ENCODE measurements at places on chromosomes 11 and 22. TPM values are rescaled to one million over a fixed set of nuclear protein-coding genes. Genes with fewer than 3 reads are reported as not detected.

The TP53AIP1 gene
- polyA plus RNA-seq: 0.05 TPM

The MPZL2 gene
- 6.2 TPM for polyA plus RNA-seq

- no peak for DNase-seq
- no peaks in the 10 kb centered on the region for H3K27me3 ChIP-seq
- no peak overlapping the region for H3K27ac ChIP-seq
These were observed 2.2 kb downstream of the TANGO2 start for GRCh38 chr22:20022978-20023613.

DNA sequence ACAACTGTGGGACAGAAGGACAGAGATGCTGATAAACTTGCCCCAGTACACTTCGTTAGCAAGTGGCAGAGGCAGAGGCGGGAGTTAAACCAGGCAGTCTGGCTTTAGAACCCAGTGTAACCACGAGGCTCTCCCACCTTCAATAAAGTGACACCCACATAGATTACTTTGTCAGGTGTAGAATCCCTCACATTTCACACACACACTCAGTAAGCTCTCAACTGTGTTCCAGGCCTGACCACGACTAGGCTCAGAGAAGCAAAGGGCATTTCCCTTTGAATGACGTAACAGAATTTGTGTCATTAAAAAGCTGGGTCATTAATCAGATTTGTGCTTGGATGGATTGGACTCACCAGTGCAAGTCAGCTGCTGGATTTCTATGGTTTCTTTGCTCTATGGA lies 118.3 kb upstream of the RCN1 start:
- peaks cover 8% of the 10 kb centered on the region for H3K4me1 ChIP-seq
- DNase-seq: no peak
- H3K27me3 ChIP-seq: no peaks in the 10 kb centered on the region

DNA sequence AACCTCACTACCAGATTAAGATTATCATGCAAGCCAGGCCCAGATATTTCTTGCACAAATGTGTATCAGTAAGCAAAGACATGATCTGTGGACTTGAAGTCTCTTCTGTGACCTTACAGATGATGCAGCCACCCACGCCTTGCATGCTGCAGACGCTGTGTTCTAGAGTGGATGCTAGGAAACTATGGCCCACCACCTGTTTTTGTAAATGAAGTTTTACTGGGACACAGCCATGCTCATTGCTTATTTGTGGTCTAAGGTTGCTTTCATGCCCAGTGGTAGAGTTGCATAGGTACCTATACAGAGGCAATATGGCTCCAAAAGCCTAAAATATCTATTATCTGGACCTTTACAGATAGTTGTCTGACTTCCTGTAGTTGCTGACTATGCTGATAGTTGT lies 47.5 kb upstream of the SORL1-AS1 start:
- no peaks in the 10 kb centered on the region for H3K4me1 ChIP-seq
- H3K36me3 ChIP-seq: peaks cover 2% of the 10 kb centered on the region
- no peak overlapping the region for H3K27ac ChIP-seq
- DNase-seq: no peak

- no peaks in the 10 kb centered on the region for H3K27me3 ChIP-seq
- no peak overlapping the region for H3K4me3 ChIP-seq
- no peaks in the 10 kb centered on the region for H3K36me3 ChIP-seq
- DNase-seq: no peak
- no peak overlapping the region for H3K27ac ChIP-seq
These were observed 9.1 kb upstream of the GLYATL1B start for GRCh38 chr11:59076876-59077571.
